Stimulated activated CD4-positive, alpha-beta T cell treated with anti-CD3 and anti-CD28 coated beads, Interleukin-15, amount 100 ng/mL, for 48 hours (primary cell): ENCODE measurements at places on chromosomes 12 and 14.
A peak's percentile ranks its signal among the peaks of the same experiment; 100 is the strongest.

DNA sequence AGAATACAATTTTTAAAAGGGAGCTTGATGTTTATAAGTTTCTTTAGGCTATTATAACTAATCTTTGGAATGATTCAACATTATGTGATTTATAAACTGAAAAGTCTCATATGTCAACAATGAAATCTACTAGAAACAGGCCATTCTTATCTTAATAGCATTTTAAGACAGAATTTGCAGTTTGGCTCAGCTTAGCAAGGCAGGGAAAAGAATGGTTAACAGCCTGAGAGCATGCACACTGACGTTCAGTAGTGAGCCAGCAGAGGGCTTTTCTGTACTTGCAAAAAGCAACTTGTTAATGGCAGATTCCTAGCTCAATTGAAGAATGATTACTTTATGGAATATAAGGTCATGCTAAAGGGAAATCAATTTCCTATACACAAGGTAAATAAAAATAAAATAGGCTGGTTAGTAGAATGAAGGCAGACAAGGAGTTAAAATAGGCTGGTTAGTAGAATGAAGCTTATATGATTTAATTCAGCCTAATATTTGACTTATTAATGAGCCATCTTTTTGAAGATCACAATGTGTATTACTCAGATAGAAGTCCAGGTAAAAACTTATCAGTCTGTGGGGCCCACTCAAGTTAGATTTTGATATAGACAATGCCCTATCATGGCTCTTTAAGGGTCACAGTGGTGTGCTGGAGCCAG, 95.9 kb downstream of the OTOGL start:
- DNase-seq: no peak

- peak; percentile 61 for DNase-seq
Measured at GRCh38 chr12:9797722-9798619, 29.3 kb upstream of the KLRF1 start.

- no peak for DNase-seq
Measured at GRCh38 chr12:113142173-113142885, 6.8 kb upstream of the RASAL1 start.

DNA sequence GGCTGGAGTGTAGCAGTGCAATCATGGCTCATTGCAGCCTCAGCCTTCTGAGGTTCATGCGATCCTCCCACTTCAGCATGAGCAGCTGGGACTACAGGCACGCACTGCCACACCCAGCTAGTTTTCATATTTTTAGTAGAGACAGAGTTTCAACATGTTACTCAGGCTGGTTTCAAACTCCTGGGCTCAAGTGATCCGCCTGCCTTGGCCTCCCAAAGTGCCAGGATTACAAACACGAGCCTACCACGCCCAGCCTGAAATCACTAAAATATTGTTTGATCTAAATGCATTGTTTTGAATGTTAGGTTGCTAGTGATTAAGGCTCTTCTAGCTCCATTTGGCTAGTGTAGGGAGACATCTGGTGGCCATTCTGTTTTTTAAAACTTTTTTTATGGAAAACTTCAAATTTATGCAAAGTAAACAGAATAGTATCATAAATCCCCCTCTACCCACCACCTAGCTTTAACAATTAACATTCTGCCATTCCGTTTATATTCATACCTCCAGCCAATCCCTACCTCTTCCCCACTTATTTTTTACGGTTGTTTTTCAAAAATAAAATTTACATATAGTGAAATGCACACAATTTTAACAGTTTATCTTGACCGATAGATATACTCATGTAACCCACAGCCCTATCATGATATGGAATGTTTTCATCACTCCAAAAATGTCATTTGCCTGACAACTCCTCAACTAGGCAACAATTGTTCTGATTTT, 37.8 kb downstream of the MYO1H start:
- no peak for DNase-seq

DNA sequence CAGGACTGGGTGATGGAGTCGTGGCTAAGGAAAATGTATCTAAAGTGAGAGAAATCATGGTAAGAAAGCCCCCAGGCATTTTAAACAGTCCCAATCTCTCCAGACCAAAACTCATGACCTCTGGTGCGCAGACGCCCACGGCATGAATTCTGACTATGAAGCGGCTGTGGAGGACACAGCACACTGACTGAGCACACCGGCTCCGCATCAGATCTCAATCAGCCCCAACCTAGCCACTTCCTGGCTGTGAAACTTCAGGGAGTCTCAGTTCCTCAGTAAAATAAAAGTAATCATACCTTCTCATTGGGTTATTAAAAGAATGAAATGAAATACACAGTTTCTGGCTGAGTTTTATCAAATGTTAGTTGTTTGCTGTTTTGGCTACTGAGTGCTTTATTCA, 38.7 kb downstream of the SETD3 start:
- no peak for DNase-seq

DNA sequence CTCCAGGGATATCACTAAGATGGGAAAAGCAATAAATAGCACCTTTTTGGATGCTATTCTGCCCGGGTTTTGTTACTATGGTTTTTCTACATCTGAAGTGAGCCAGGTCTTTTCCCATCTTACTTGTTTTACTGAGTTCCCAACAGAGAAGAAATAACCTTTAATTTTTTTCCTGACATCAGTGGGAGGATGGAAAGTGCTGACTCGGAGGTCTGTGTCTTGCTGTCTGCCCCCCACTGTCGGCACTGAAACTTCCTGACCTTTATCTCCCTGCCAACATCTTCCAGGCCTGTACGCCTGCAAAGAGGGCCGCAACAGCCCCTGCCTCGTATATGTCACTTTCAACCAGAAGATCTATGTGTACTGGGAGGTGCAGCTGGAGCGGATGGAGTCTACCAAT, 11.0 kb downstream of the ITFG2 start:
- DNase-seq: no peak

- DNase-seq: no peak
Measured at GRCh38 chr12:116150001-116150400, 127.5 kb downstream of the MED13L start.

GRCh38 chr14:31371646-31372045, 48.7 kb downstream of the HEATR5A start:
- DNase-seq: no peak

DNA sequence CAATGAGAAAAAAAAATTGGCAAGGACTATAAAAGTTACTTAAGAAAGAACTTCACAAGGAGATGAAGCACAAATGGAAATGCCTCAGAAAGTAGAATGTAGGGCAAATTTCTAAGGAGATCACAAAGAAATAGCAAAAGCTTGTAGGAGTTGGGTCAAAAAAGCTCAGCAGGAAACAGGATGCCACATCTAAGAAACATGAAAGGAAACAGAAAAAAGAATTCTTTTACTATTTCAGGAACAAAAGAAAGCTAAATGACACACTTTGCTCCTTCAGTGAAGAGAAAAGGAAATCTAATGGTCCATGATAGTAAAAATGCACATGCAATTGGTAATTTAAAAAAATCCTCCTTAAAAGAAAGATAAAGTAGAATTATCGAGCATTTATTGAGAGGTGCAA, 452.1 kb upstream of the GARIN6 start:
- DNase-seq: no peak
